ENCODE measurements at places on chromosomes 5 and 9. TPM values are rescaled to one million over a fixed set of nuclear protein-coding genes. Genes with fewer than 3 reads are reported as not detected.

CMYA5 gene
- 8.4 TPM for total RNA-seq

GPRIN1 gene
- total RNA-seq = 0.53 TPM

PCDHB15 gene
- total RNA-seq = 7.3 TPM

GRAMD2B gene
- 42.3 TPM for total RNA-seq

C7 gene
- 37.4 TPM for total RNA-seq

ANXA2R gene
- total RNA-seq = 5.7 TPM

OR1Q1 gene
- not detected for total RNA-seq

GABRA6 gene
- total RNA-seq = not detected

LRRC70 gene
- total RNA-seq = 10.4 TPM
